AG09319 (cell line): ENCODE measurements at places on chromosomes 13 and 19.

GRCh38 chr19:6278740-6279619 lies 795 bp downstream of the MLLT1 start:
- DNase-seq: no peak

GRCh38 chr13:31761951-31762350 lies 22.6 kb downstream of the RXFP2 start:
- DNase-seq: no peak

GRCh38 chr13:44618326-44618725 lies 42.2 kb upstream of the TSC22D1 start:
- no peak for DNase-seq

DNA sequence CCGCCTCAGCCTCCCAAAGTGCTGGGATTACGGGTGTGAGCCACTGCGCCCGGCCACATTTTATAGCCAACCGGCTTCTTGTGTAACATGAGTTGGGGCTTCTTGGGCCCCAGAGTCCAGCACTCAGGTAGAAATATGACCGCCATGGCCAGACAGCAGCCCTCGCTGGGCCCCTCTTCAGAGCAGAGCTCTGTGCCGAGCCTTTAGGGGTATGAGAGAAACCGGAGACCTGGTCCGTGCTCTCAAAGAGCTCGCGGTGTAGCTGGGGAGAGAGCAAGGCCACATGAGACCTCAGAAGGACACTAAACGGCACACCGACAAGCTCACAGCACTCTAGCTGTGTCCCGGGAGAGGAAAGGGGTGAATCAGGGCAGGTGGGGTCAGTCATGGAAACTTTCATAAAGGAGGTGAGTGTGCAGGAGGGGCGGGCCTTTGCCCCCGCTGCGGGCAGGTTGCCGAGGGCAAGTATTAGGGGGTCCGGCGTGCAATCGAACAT lies 15.8 kb downstream of the ACTN4 start:
- DNase-seq: no peak

GRCh38 chr19:7188698-7189629 lies 105.2 kb downstream of the INSR start:
- no peak for DNase-seq

- no peak for DNase-seq
Measured at GRCh38 chr19:55176076-55176475, 4.0 kb downstream of the SYT5 start.

- no peak for DNase-seq
Measured at GRCh38 chr19:33366127-33366526, 7.4 kb upstream of the CEBPG start.

DNA sequence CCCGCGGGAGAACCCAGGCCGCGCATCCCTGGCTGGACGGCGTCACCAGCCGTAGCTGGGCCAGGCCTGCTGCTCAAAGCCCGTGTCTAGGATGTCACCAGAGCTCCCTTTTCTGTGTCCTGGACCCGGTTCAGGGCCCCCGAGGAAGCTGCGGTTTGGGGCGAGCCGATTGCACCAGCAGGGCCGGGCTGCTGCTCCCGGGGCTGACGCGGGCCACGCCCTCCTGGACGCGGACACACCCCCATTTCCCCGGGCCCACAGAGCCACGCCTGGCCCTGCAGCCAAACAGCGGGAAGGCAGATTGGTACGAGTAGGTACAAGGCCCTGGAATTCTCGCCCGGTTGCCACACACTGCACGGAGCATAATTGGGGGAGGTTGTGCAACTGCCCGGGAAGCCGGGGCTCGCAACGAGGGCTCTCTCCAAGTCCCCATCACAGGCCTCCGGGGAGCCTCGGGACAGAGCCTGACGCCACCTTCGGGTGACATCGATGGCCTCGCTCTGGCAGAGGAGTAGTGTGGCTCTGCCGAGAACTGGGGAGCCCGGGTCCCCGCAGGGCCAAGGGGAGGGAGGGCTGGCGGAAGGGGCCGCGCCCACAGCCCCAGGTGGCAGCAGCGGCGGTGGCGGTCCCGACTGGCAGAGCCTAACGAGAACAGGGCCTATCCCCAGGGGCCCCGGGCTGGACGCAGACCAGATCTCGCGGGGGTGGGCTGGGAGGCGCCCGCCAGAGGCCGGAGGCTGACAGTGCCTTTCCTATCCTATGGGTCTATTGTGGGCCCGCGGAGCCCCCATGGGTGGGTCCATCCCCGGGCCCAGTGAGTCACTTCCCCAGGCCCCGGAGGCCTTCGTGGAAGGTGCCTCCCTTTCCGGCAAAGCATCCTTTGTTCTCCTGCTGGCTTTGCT lies 23.5 kb downstream of the KCTD15 start:
- DNase-seq: peak; percentile 56

GRCh38 chr19:36113894-36114720 lies 568 bp downstream of the POLR2I start:
- no peak for DNase-seq

DNA sequence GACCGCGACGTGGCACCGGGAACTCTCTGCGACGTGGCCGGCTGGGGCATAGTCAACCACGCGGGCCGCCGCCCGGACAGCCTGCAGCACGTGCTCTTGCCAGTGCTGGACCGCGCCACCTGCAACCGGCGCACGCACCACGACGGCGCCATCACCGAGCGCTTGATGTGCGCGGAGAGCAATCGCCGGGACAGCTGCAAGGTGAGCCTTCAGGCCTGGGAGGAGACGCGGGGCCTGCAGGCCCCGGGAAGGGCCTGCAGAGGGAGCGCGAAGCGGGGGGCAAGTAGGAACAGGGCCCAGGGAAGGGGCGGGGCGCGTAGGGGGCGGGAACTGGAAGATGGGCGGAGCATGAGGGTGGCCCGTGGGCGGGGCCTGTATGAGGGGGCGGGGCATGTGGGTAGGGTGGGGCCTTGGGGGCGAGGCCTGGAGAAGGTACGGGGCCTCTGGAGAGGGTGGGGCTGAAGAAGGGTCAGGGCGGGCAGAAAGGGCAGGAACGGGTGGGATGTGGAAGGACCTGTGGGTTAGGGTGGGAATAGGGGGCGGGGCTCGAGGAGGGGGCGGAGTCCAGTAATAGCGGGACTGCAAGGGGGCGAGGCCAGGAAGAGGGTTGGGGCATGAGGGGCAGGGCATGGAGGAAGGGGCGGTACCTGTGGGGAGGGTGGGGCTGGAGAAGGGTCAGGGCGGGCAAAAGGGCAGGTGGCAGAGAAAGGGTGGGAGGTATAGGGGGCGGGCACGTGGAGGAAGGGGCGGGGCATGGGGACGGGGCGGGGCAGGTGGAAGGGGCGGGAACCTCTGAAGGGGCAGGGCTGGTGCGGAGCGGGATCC lies 2.5 kb downstream of the CFD start:
- DNase-seq: no peak

DNA sequence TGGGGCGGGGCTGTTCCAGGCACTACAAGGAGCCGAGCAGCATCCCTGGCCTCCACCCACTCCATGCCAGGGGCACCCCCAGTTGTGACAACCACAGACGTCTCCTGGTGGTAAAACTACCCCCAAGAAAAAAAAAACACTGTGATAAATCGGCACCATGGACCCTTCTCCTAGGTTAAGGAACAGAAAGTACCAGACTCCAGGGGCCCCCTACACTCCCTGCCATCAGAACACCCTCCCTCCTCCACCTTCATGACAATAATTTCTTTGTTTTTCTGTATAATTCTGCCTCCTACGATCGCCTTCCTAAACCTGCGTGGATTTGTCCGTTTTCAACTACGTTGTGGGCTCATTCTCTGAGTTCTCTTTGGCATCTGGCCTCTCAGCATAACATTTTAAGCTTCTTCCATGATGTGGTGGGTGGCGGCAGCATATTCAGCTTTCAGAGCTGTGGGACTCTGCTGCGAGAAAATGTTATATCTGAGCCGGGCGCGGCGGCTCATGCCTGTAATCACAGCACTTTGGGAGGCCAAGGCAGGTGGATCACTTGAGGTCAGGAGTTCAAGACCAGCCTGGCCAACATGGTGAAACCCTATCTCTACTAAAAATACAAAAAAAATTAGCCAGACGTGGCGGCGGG lies 8.6 kb downstream of the TLE2 start:
- DNase-seq: no peak

- DNase-seq: no peak
Measured at GRCh38 chr19:46616631-46617322, 8.1 kb downstream of the PTGIR start.

DNA sequence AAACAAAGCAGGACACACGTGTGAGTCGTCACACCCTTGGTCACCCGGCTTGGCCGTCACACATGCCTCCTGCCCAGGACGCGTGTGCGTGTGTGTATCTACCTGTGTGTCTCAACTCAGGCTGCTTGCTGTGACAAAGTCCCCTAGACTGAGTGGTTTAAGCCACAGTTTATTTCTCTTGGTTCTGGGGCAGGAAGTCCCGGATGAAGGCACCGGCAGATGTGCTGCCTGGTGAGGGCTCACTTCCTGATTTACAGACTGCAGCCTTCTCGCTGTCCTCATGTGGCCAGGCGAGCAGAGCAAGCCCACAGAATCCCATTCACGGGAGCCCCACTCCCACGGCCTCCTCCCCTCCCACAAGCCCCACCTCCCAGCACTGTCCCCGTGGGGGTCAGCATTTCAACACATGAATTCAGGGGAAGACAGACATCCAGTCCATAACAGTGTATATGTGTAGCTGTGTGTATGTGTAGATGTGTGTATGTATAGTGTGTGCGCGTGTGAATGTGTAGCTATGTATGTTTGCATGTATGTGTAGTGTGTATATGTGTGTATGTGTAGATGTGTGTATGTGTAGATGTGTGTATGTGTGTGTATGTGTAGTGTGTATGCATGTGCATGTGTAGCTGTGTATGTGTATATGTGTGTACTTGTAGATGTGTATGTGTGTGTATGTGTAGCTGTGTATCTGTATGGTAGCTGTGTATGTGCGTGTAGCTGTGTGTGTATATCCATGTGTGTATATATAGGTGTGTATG lies 51.5 kb downstream of the MCF2L start:
- no peak for DNase-seq

DNA sequence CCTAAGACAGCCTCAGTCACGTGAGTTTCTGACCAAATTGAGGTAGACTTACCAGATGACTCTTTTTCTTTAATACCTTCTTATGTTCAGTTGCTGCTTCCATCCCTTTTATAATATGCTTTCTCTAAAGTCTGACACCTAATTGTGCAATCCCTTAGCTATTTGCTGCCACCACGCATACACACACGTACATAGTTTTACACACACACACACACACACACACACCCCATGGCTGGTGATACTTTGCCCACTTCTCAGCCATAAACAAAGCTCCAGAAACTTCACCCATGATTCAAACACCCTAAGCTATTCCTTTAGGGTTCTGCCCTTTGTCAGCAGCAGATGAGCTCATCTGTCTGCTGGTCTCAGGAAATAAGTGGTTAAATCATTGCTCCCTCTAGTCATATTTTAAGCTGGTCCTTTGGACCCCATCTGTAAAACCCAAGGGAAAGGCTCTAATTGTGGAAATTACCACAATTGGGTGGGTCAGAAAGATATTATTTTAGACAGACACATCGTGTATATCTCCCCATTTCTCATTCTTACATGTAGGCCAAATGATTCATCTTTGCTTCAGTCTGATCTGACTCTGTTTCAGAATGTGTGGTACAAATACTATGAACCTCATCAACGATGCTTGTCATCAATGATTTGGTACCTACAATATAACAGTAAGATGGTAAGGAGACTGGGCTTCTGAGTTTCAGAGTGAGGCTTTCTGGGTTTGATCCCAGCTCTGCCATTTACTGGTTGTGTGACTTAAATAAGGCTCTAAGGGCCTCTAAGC lies 69.2 kb downstream of the NALCN start:
- DNase-seq: no peak

DNA sequence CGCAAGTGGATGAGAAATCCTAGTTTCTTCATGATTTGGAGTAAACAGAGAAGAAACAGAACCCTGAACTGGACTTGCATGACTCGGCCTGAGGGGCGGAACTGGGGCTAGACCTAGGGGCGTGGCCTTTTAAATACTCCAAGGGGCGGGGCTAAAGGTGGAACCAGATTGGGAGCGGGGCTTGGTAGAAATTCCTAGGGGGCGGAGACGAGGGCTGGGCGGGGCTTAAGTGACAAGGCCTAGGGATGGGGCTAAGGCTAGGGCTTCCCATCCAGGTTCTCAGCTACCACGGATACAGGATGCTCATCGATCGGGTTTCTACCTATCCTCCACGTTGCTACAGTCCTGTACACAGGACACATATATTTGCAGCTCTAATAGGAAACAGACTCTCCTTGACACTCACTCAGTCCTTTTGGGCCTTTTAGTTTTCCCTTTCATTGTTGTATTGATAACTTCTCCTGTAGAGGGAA lies 372 bp upstream of the ZNF699 start:
- DNase-seq: peak; percentile 68

GRCh38 chr13:42754801-42755510 lies 26.4 kb upstream of the FAM216B start:
- no peak for DNase-seq

- no peak for DNase-seq
Measured at GRCh38 chr19:28468701-28469459, 744.1 kb downstream of the UQCRFS1 start.

GRCh38 chr13:88063741-88064140 lies 392.6 kb downstream of the SLITRK5 start:
- no peak for DNase-seq

GRCh38 chr19:38695317-38695683 lies 47.9 kb downstream of the ACTN4 start:
- DNase-seq: no peak

DNA sequence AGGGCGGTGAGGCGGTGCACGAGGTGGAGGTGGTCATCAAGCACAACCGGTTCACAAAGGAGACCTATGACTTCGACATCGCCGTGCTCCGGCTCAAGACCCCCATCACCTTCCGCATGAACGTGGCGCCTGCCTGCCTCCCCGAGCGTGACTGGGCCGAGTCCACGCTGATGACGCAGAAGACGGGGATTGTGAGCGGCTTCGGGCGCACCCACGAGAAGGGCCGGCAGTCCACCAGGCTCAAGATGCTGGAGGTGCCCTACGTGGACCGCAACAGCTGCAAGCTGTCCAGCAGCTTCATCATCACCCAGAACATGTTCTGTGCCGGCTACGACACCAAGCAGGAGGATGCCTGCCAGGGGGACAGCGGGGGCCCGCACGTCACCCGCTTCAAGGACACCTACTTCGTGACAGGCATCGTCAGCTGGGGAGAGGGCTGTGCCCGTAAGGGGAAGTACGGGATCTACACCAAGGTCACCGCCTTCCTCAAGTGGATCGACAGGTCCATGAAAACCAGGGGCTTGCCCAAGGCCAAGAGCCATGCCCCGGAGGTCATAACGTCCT lies 9.4 kb upstream of the PROZ start:
- no peak for DNase-seq

DNA sequence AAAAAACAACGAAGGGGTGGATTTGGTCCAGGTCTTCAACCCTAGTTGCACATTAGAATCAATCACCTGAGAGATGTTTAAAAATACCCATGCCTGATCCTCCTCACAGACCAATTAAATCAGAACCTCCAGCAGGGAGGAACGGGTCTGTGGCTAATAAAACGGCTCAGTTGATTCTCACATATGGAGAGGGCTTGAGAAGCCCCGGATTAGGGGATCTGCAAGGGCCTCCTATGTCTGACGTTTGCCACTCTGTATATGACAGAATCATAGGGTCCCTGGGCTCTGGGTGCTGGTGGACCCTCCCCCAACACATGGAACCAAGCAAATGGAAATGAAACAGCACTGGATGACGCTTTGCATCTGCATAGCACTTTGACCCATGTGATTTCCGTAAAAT lies 36.7 kb upstream of the C13orf42 start:
- no peak for DNase-seq

GRCh38 chr19:33646306-33646705 lies 24.6 kb downstream of the CHST8 start:
- no peak for DNase-seq
